ENCODE measurements at places on chromosomes 7 and 10. TPM values are rescaled to one million over a fixed set of nuclear protein-coding genes. Genes with fewer than 3 reads are reported as not detected.

The KLF14 gene
- under 0.01 TPM for total RNA-seq

The SAMD9 gene
- total RNA-seq, result 15.8 TPM

- DNase-seq, result peak; percentile 56
Observed at GRCh38 chr7:3649678-3650440, 348.8 kb downstream of the SDK1 start.

GRCh38 chr7:118615-119391 lies 73.6 kb upstream of the FAM20C start:
- DNase-seq, result no peak

The MYL10 gene
- total RNA-seq, result not detected

The ANXA11 gene
- 85.0 TPM for total RNA-seq

DNA sequence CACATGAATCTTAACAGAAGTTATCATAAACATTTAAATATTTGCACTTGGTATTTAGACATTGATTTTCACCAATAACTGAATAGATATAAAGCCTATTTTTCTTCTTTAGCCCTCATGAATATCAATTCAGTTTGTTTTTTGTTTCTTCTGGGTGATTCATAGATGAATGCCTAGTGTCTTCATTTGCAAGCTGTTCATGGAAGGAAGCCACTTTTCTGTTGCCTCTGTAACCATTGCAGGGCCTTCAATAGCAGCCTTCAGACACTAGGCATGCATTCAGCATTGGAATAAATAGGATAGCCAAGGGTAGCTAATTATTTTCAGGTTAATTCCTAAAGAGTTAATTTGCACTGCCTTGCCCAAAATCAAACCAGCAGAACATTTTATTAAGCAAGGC lies 375.3 kb downstream of the DPP6 start:
- no peak for DNase-seq

Measured in fibroblast of villous mesenchyme (primary cell).